ENCODE measurements at places on chromosomes 1 and 21. TPM values are rescaled to one million over a fixed set of nuclear protein-coding genes. Genes with fewer than 3 reads are reported as not detected.

The ZFP69B gene
- 0.88 TPM for total RNA-seq

The RPF1 gene
- total RNA-seq = 27.8 TPM

The HSD3B2 gene
- not detected for total RNA-seq

The NKAIN1 gene
- not detected for total RNA-seq

The TCHH gene
- total RNA-seq = not detected

- no peaks in the 10 kb centered on the region for H3K36me3 ChIP-seq
- H3K27me3 ChIP-seq = no peaks in the 10 kb centered on the region
- peak overlapping the region; percentile 70 for H3K4me3 ChIP-seq
- DNase-seq = no peak
- H3K4me1 ChIP-seq = no peaks in the 10 kb centered on the region
These were observed 663 bp downstream of the ACOT7 start for GRCh38 chr1:6392809-6393399.

- no peak for DNase-seq
- H3K36me3 ChIP-seq = no peaks in the 10 kb centered on the region
- H3K4me1 ChIP-seq = peaks cover 17% of the 10 kb centered on the region
- H3K27ac ChIP-seq = peak overlapping the region; percentile 92
These were observed 56.7 kb downstream of the MRPS6 start for GRCh38 chr21:34129901-34130715.

- peak overlapping the region; percentile 71 for H3K27ac ChIP-seq
- no peaks in the 10 kb centered on the region for H3K4me1 ChIP-seq
- no peaks in the 10 kb centered on the region for H3K36me3 ChIP-seq
- H3K4me3 ChIP-seq = no peak overlapping the region
These were observed 83.3 kb upstream of the TMEM51 start for GRCh38 chr1:15070145-15070748.

DNA sequence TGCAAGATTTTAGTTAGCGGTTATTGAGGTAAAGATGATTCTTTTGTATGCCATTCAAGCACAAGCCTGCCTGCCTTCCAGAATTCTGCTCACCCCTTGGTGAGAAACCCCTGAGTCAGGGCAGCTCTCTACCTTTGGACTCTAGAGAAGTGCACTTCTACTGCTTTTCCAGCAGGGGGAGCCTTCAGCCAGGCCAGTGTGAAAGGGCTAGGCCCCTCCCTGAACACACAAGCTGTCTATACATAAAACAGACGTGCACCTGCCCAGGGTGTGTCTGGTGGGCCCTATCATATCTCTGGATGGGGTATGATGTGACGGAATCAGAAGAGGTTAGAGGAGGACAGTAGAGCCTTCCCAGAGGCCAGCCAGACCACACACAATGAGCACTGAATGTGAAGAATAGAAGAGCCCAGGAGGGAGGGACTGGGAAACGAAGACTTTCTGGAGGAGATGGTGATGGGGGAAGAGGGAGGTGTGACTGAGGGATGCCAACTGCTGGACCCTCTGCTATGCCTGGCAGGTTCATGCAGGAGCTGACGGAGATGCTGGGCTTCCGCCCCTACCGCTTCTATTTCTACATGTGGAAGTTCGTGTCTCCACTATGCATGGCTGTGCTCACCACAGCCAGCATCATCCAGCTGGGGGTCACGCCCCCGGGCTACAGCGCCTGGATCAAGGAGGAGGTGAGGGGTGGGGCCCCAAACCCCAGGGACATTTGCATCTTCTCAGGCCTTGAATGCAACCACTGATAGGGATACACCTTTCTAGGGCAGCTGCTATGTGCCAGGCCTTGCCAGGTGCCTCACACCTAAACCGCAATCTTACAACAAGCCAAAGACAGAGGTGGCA, 13.0 kb upstream of the KCNC4 start:
- H3K27ac ChIP-seq = no peak overlapping the region
- H3K27me3 ChIP-seq = no peaks in the 10 kb centered on the region
- H3K4me1 ChIP-seq = no peaks in the 10 kb centered on the region
- DNase-seq = no peak
- no peak overlapping the region for H3K4me3 ChIP-seq

DNA sequence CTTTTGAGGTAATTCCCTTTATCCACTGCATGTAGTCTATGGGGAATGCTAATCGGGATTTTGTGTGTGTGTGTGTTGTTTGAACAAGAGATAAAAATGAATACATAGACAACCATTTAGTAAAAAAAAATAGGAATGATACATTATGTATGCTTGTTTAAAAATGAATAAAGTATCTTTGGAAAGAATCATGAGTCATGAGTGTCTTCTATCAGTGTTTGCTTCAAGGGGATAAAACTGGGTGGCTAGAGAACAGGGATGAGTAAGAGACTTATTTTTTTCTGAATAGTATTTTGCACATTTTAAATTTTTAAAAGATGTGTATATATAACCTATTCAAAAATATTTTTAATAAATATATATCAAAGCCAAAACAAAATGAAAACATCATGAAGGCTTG, 839.4 kb upstream of the ADGRL4 start:
- H3K4me1 ChIP-seq = no peaks in the 10 kb centered on the region
- no peak overlapping the region for H3K4me3 ChIP-seq
- no peak overlapping the region for H3K27ac ChIP-seq
- no peak for DNase-seq
- H3K36me3 ChIP-seq = no peaks in the 10 kb centered on the region

DNA sequence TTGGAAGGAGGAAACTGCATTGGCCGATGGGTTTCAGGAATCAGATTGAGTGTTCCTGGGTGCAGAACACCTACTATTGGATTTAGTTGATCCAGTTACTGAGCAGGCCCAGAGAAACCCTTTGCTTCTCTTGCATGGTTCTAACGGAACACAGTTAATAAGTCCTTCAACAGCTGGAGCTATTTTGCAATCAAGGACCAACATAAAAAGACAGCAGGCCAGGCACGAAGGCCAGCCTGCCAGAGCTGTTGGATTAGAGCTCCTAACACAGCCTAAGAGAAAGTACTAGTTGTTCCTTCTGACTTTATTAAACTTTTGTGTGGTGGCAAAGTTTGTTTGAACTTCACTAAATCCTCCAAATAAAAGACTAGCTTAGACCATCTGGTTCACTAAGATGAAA, 148.0 kb upstream of the LMO4 start:
- H3K36me3 ChIP-seq = no peaks in the 10 kb centered on the region
- no peak overlapping the region for H3K27ac ChIP-seq
- H3K4me1 ChIP-seq = no peaks in the 10 kb centered on the region
- no peak overlapping the region for H3K4me3 ChIP-seq
- DNase-seq = no peak

GRCh38 chr1:34768856-34769255, 9.3 kb downstream of the GJB4 start:
- H3K27ac ChIP-seq = no peak overlapping the region
- no peaks in the 10 kb centered on the region for H3K4me1 ChIP-seq
- no peak for DNase-seq

GRCh38 chr1:231274119-231274825, 33.3 kb downstream of the GNPAT start:
- DNase-seq = no peak
- no peaks in the 10 kb centered on the region for H3K36me3 ChIP-seq
- no peaks in the 10 kb centered on the region for H3K4me1 ChIP-seq
- no peaks in the 10 kb centered on the region for H3K27me3 ChIP-seq

DNA sequence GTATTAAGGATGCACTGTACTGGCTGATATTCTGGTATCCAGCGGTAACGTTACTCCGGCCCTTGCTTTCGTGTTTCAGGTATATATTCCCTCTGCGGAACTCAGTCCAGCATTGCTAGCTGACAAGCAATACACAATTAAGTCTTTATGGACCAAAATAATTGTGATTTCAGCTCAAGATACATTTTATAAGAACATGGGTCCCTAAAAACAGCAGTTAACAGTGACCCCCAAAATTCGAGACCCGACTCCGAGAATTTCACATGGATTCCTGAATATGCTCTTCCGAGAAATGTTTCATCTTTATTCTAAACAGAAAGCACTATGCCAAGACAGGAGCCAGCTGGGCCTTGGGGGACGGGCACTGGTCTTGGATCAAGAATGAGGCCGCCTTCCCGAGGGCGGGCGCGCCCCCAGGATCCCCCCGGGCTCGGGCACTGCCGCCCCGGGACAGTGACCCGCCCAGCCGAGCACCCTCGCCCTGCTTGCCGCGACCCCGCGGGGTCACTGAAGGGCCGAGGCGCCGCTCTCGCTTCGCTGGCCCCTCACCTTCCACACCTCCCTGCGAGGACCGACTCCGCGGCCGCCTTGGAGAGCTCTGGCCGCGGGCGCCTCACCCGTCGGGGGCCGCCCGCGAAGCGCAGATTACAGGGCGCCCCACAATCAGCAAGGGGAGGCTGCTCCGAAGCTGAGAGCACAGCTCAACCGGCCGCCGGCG, 610 bp downstream of the SCYL3 start:
- H3K27ac ChIP-seq = peak overlapping the region; percentile 92
- DNase-seq = no peak
- H3K36me3 ChIP-seq = no peaks in the 10 kb centered on the region
- H3K4me3 ChIP-seq = peak overlapping the region; percentile 63

DNA sequence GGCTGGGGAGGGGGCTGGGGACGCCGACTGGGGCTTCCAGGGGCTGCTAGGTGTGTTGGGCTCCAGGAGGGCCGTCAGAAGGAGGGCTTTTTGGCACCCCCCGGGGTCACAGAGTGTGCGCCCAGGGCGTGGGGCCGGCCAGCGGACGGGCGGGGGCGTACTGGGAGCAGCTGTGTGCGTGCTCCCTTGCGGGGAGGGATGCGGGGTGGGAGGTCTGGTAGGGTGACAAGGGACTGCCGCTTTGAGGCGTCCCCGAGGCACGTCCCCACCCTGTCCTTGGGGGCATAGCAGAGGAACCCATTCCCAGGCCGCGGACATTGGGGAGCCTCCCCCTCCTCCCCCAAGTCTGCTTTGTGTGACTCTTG, 1.1 kb downstream of the FOXO6 start:
- no peak for DNase-seq
- no peaks in the 10 kb centered on the region for H3K27me3 ChIP-seq
- H3K4me3 ChIP-seq = peak overlapping the region; percentile 72
- peak overlapping the region; percentile 25 for H3K27ac ChIP-seq
- H3K36me3 ChIP-seq = no peaks in the 10 kb centered on the region

DNA sequence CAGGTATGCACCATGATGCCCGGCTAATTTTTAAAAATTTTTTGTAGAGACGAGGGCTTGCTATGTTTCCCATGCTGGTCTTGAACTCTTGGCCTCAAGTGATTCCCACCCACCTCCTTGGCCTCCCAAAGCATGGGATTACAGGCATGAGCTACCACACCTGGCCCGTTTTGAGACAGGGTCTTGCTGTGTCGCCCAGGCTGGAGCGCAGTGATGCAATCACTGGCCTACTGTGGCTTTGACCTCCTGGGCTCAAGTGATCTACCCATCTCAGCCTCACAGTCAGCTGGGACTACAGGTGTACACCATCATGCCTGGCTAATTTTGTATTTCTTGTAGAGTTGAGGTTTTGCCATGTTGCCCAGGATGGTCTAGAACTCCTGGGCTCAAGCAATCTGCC, 7.5 kb upstream of the SH3D21 start:
- no peaks in the 10 kb centered on the region for H3K27me3 ChIP-seq
- DNase-seq = no peak
- H3K36me3 ChIP-seq = no peaks in the 10 kb centered on the region
- H3K4me1 ChIP-seq = peaks cover 6% of the 10 kb centered on the region
- no peak overlapping the region for H3K4me3 ChIP-seq

DNA sequence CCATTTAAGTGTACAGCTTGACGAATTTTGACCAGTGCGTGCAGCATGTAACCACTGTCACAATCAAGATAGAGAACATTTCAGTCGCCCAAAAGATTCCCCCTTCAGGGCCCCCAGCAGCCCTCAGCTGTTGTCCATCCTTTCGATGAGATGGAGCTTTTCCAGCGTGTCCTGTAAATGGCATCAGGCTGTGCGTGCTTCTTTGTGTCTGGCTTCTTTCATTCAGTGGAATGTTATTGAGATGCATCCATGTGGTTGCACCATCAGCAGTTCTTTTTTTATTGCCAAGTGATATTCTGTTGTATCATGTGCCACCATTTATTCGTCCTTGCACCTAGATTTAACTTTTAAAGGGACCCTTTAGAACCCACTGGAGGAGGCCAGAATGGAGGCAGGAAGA, 21.9 kb downstream of the UBE2Q1 start:
- no peak overlapping the region for H3K4me3 ChIP-seq
- no peaks in the 10 kb centered on the region for H3K4me1 ChIP-seq
- no peaks in the 10 kb centered on the region for H3K36me3 ChIP-seq
- no peaks in the 10 kb centered on the region for H3K27me3 ChIP-seq
- no peak for DNase-seq

DNA sequence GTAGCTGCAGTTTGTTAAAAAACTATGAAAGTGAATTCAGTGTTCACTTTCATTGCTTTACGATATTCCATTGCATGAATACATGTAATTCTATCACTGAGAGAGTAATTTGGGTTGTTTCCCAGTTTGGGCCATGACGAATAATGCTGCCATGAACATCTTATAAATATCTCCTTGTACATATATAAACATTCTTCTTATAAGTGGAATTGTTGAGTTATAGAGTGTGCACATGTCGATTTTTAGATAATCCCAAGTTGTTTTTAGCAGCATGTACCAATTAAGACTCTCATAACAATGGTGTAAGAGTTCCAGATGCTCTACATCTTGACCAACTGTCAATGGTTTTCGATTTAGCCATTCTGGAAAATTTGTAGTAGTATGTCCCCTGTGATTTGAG, 40.9 kb downstream of the ALG6 start:
- no peak overlapping the region for H3K4me3 ChIP-seq
- no peak for DNase-seq
- no peaks in the 10 kb centered on the region for H3K4me1 ChIP-seq
- H3K27me3 ChIP-seq = no peaks in the 10 kb centered on the region
- H3K36me3 ChIP-seq = no peaks in the 10 kb centered on the region
- no peak overlapping the region for H3K27ac ChIP-seq

DNA sequence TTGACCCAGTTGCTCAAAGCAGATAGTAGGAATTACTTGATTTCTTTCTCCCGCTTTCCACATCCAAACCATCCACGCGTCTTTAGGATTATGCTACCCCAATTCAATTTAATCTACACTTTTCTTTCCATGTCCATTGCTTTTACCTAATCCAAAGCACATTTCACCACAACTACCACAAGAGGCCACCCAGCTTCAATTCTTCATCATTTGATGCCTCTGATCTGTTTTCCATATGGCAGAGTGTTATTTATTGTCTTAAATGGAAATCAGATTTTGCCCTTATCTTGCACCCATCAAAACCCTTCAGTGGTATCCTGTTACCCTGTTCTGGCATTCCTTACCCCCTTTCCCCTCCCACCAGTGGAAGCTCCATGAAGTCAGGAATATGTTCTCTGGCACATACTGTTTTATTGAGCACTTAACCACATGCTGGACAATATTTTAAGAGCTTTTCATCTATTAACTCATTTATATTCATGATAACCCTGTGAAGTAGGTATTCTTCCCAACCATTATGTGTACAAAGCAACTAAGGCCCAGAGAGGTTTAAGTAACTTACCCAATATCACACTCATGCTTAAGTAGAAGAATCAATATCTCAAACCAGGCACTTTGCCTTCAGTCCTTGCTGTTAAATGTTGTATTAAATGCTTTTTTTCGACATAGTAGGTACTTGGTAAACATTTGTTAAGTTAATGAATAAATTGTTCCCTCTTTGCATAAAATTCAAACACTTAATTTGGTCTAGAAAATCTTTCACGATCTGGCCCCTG, 34.6 kb downstream of the CLIC4 start:
- peak overlapping the region; percentile 99 for H3K27ac ChIP-seq
- DNase-seq = no peak
- H3K4me3 ChIP-seq = no peak overlapping the region
- no peaks in the 10 kb centered on the region for H3K27me3 ChIP-seq

GRCh38 chr1:186735463-186735862, 55.2 kb upstream of the PTGS2 start:
- no peak overlapping the region for H3K4me3 ChIP-seq
- no peak overlapping the region for H3K27ac ChIP-seq
- H3K4me1 ChIP-seq = no peaks in the 10 kb centered on the region
- no peaks in the 10 kb centered on the region for H3K27me3 ChIP-seq
- no peak for DNase-seq
